T-helper 17 cell (primary cell): ENCODE measurements at places on chromosomes 3 and 15.
A peak's percentile ranks its signal among the peaks of the same experiment; 100 is the strongest.

GRCh38 chr3:64161481-64161952 is 63.7 kb downstream of the PRICKLE2 start:
- no peak for DNase-seq
- no peaks in the 10 kb centered on the region for H3K4me1 ChIP-seq
- H3K4me3 ChIP-seq = no peak overlapping the region
- no peaks in the 10 kb centered on the region for H3K36me3 ChIP-seq
- H3K27ac ChIP-seq = no peak overlapping the region

- no peaks in the 10 kb centered on the region for H3K27me3 ChIP-seq
- no peak overlapping the region for H3K4me3 ChIP-seq
- DNase-seq = no peak
- peaks cover 6% of the 10 kb centered on the region for H3K4me1 ChIP-seq
- no peak overlapping the region for H3K27ac ChIP-seq
These were observed 36.5 kb downstream of the PLXNA1 start for GRCh38 chr3:127019449-127019848.

GRCh38 chr3:194114123-194114522 is 21.8 kb upstream of the HES1 start:
- H3K4me1 ChIP-seq = peaks cover 3% of the 10 kb centered on the region
- no peak overlapping the region for H3K4me3 ChIP-seq
- no peak for DNase-seq
- H3K27ac ChIP-seq = no peak overlapping the region
- H3K36me3 ChIP-seq = peaks cover 3% of the 10 kb centered on the region

DNA sequence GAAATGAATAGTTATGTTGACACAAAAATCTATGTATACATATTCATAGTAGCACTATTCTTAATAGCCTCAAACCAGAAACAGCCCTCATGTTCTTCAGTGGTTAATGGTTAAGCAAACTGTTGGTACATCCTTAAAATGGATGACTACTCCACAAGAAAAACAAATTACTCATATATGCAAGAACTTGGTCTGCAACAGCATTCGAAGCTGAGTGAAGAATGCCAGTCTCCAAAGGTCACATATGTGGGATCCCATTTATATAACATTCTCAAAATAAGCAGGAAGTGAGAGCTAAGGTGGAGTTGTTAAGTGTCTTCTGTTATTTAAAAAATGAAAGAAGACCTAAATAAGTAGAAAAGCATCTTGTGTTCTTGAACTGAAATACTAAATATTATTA is 365.7 kb downstream of the GABRG3 start:
- no peaks in the 10 kb centered on the region for H3K4me1 ChIP-seq
- no peak overlapping the region for H3K4me3 ChIP-seq
- H3K27ac ChIP-seq = no peak overlapping the region
- DNase-seq = no peak
- H3K27me3 ChIP-seq = no peaks in the 10 kb centered on the region

GRCh38 chr15:68265081-68265480 is 12.5 kb upstream of the FEM1B start:
- peaks cover 28% of the 10 kb centered on the region for H3K27me3 ChIP-seq
- no peak overlapping the region for H3K4me3 ChIP-seq
- H3K4me1 ChIP-seq = no peaks in the 10 kb centered on the region
- no peak for DNase-seq

DNA sequence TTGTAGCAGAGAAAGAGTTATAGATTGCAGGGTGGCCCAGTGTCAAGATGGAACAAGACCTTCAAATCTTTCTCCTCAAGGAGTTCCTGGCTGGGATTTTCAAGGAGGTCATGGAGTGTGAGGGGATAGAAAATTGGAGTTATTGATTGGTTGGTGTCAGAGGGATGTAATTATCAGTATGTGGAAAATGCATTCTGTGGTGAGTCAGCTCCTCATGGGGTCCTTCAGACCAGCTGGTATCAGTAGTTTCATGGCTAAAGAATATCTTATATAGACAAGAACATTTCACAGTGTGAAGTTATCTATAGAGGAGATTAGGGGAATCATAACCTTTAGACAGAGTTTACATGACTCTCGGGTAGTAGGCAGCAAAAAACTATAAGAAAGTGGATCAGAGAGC is 1114.0 kb upstream of the GBE1 start:
- no peaks in the 10 kb centered on the region for H3K36me3 ChIP-seq
- no peaks in the 10 kb centered on the region for H3K4me1 ChIP-seq
- DNase-seq = no peak
- H3K27me3 ChIP-seq = no peaks in the 10 kb centered on the region
- no peak overlapping the region for H3K4me3 ChIP-seq
- no peak overlapping the region for H3K27ac ChIP-seq

DNA sequence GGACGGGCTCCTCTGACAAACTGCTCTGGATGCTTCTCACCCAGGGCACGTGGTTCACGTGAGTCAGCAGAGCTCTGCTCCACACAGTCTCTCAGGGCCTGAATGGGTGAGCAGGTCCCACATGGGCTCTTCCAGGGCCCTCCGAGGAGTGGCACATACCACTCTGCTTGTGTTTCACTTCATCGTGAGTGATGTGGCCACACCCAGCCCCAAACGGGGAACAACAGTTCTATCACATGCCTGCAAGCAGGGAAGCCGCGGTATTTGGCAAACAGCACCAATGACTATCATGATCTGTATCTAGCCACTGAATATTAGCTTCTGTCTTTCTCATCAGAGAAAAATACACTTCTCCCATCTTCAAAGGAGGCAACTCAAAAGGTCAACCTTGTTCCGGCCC is 352.8 kb downstream of the GABRG3 start:
- no peak overlapping the region for H3K4me3 ChIP-seq
- DNase-seq = no peak

GRCh38 chr3:1499694-1500093 is 406.9 kb downstream of the CNTN6 start:
- H3K36me3 ChIP-seq = no peaks in the 10 kb centered on the region
- no peak overlapping the region for H3K27ac ChIP-seq
- no peaks in the 10 kb centered on the region for H3K27me3 ChIP-seq
- DNase-seq = no peak

- H3K27me3 ChIP-seq = no peaks in the 10 kb centered on the region
- H3K27ac ChIP-seq = no peak overlapping the region
- no peaks in the 10 kb centered on the region for H3K36me3 ChIP-seq
These were observed 14.7 kb downstream of the RHOV start for GRCh38 chr15:40859206-40859851.

DNA sequence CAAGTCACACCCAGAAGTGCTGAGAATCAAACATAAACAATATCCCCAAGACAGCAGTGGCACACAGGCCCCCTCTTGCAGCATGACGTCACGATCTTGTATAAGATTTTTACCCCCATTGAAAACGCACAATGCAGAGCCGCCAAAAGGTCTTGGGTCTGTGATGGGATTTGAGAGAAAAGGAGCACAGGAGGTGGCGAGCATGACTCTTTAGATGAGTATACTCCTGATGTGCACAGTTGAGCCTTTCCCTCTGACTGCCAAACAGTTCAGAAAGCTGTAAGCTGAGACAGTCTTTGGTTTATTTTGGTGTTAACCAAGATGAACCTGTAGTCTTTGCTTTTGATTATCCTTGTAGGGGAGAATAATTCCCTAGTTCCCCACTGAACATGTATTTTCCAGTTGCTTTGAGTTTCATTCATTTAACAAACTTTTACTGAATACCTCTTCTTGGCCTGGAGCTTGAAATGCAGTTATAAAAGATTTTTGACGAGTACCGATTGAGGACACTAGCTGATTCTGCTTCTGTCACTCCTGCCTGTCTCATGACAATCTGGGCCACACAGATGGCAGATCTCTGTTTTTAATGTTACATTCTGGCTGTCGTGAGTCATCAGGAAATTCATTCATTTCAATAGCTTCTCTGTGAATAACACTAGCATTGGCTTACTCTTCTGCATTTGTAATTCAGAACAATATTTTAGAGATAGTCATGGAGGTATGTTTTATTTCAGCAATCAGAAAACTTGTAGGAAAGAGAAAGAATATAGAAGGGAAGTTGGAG is 28.9 kb downstream of the CFAP91 start:
- peak overlapping the region; percentile 34 for H3K27ac ChIP-seq
- H3K36me3 ChIP-seq = no peaks in the 10 kb centered on the region
- H3K27me3 ChIP-seq = peaks cover 6% of the 10 kb centered on the region
- H3K4me1 ChIP-seq = peaks cover 4% of the 10 kb centered on the region
- DNase-seq = no peak

DNA sequence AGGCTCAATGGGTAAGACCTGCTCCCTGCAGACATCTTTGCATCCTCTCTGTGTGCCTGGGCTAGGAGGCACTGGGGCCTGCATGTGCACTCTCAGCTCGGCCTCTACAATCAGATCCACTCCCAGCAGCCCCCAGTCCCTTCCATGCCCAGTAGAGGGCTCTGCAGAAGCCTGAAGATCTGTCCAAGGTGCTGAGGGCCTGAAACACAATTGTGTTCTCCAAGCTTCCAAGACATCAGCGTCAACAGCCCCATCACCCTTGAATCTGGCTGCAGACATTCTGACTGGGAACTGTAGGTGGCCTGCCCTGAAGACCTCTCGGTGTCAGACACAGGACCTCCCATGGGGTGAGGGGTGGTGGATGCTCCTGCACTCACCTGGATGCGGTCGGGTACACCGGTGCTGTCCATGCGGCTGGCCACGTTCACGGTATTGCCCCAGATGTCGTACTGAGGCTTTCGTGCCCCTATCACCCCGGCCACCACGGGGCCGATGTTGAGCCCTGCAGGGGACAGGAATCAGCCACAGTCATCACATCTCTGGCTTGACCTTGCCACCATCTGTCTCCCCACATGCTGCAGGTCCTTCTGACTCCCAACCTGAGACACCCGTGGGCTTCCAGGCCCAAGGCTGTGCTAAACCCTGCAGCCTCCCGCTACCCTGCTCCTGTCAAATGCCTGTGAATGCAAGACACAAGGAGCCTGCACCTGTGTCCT is 84.7 kb downstream of the SEC22A start:
- H3K27ac ChIP-seq = no peak overlapping the region
- H3K4me1 ChIP-seq = no peaks in the 10 kb centered on the region
- peaks cover 2% of the 10 kb centered on the region for H3K36me3 ChIP-seq
- no peak for DNase-seq
- H3K4me3 ChIP-seq = no peak overlapping the region
- H3K27me3 ChIP-seq = peaks cover 5% of the 10 kb centered on the region

GRCh38 chr15:53757906-53758305 is 1.6 kb downstream of the WDR72 start:
- DNase-seq = no peak
- peaks cover 45% of the 10 kb centered on the region for H3K27me3 ChIP-seq
- H3K36me3 ChIP-seq = peaks cover 2% of the 10 kb centered on the region
- no peaks in the 10 kb centered on the region for H3K4me1 ChIP-seq
- no peak overlapping the region for H3K4me3 ChIP-seq

DNA sequence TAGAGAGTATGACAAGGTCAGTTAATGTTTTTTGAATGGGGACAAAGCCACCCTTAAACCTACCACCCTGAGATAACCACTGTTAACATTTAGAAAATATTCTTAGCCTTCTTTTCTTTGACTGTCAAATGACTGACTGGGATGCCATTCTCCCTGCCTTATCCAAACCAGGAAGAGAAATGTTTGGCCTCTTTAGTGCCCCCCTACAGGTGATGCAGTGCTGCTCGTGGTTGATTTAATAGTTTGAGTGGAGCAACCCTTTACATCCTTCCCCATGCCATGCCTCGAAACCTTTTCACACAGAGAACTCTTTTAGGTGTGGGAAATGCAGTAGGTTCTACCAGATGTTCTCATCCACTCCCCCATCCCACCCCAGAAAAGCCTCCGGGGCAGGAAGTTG is 38.7 kb upstream of the UMPS start:
- no peak overlapping the region for H3K27ac ChIP-seq
- no peaks in the 10 kb centered on the region for H3K4me1 ChIP-seq
- H3K4me3 ChIP-seq = no peak overlapping the region
- DNase-seq = no peak

DNA sequence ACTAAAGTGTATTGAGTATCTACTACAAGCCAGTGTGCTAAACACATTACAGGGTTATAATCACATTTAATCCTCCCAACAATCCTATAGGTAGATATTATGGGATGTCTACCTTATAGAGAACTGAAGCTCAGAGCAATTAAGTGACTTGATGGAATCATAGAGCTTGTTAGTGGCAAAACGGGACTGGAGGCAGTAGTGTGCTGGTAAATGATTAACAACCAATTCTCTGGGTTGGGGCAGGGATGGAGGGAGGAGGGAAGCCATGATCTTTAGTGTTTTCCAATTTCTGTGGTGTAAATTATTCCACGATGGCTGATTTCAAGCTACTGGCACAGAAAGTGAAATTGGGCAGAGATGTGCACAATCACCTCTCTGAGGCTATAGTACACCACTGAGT is 18.5 kb upstream of the CSRNP1 start:
- DNase-seq = no peak
- H3K4me1 ChIP-seq = peaks cover 3% of the 10 kb centered on the region
- H3K36me3 ChIP-seq = no peaks in the 10 kb centered on the region
- no peak overlapping the region for H3K4me3 ChIP-seq

GRCh38 chr15:29880341-29880740 is 58.1 kb upstream of the TJP1 start:
- no peak overlapping the region for H3K27ac ChIP-seq
- H3K36me3 ChIP-seq = no peaks in the 10 kb centered on the region
- no peaks in the 10 kb centered on the region for H3K4me1 ChIP-seq
- no peak overlapping the region for H3K4me3 ChIP-seq
- H3K27me3 ChIP-seq = peaks cover 45% of the 10 kb centered on the region

DNA sequence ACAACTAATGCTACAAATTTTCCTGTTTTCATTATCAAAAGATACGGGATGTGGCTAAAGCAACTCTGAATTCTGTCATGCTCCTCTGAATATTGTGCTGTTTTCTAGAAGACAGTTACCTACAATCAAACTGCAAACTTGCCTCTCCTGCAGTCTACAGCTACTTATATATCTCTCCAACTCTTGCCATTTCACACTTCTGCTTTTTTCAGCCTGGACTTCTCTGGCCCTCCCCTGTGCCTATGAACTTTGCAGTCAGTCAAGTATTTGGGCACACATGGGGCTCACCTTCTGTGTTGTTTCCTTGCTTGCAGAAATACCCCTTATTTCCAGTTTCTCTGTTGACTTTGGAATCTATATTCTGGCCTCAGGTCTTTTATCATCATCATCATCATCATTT is 575.6 kb downstream of the GRM7 start:
- no peaks in the 10 kb centered on the region for H3K4me1 ChIP-seq
- H3K4me3 ChIP-seq = no peak overlapping the region
- no peaks in the 10 kb centered on the region for H3K27me3 ChIP-seq

GRCh38 chr3:29936766-29937165 is 655.9 kb downstream of the RBMS3 start:
- DNase-seq = no peak
- no peaks in the 10 kb centered on the region for H3K36me3 ChIP-seq
- H3K27ac ChIP-seq = no peak overlapping the region
- no peaks in the 10 kb centered on the region for H3K4me1 ChIP-seq
- H3K27me3 ChIP-seq = peaks cover 8% of the 10 kb centered on the region

DNA sequence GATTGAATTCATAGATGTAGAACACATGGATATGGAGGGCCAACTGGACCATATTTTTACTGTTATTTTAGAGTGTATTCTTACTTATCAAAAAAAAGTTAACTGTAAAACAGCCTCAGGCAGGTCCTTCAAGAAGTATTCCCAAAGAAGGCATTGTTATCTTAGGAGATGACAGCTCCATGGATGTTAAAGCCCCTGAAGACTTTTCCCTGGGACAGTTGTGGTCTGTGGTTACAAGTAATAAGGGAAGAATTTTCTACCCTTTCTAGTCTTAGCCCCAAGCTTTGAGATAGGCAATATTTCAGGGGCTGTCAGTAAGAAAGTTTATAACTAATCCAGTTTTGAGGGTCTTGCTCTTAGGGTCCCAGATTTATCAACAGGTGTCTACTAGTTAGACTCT is 62.5 kb downstream of the LRRC49 start:
- peaks cover 21% of the 10 kb centered on the region for H3K27me3 ChIP-seq
- H3K27ac ChIP-seq = no peak overlapping the region
- no peak for DNase-seq
- no peak overlapping the region for H3K4me3 ChIP-seq
- H3K4me1 ChIP-seq = no peaks in the 10 kb centered on the region
